ENCODE measurements at places on chromosomes 12 and 14. TPM values are rescaled to one million over a fixed set of nuclear protein-coding genes. Genes with fewer than 3 reads are reported as not detected.

SLCO1B1 gene
- not detected for total RNA-seq

PXMP2 gene
- total RNA-seq = 22.6 TPM

MRPS35 gene
- 56.3 TPM for total RNA-seq

WNT1 gene
- not detected for total RNA-seq

KLC1 gene
- 157 TPM for total RNA-seq

CFAP73 gene
- total RNA-seq = not detected

LTBR gene
- total RNA-seq = 197 TPM
